ENCODE measurements at places on chromosomes 1 and 21.
A peak's percentile ranks its signal among the peaks of the same experiment; 100 is the strongest.

DNA sequence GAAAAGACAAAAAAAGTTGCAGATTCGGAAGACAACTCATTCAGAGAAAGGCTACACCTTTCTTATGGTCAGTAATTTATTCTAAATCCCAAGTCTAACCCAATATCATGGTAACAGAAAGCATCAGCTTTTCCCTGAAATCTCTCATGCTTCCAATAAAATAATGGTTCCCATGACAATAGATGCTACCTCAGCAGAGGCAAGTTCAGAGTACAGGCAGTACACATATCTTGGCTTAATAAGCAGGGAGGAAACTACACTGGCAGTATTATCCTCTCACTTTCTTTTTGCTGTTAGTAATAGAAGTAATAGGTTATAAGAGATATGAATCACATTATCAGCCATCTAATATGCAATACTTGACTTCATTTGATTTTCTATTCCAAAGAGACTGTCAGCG lies 137.1 kb downstream of the DPYD start:
- no peak for DNase-seq

DNA sequence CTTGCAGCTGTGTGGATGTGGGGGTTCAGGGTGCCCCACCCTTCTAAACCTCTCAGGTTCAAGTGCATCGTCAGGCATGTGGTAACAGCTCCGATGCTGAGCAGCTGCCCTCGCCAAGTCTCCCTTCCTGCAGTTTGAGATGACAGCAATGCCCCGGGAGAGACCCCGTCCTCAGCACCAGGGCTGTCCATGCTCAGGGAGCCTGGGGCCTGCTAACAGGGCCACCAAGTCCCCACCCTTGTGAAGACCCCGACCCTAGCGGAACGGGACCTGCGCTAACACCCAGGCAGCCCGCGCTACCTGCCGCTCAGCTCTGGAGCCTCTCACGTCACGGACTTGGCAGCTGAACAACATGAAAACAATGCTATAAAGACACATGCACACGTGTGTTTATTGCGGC lies 159.2 kb upstream of the C1orf174 start:
- no peak for DNase-seq

DNA sequence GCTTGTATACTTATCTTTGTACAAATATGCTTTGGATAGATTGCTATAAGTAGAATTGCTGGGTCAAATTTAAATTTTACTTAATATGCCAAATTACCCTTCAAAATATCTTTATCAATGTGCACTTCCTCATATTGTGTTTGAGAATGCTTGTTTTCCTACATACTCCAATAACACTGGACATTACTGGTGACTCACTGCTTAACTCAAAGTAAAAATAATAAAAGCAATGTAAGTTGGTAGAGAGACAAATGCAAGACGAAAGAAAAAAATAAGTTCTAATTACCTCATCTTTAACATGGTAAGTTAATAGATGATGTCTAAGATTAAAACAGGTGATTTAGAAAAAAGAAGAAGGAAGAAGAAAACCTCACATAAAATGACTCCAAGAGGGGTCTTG lies 7.9 kb upstream of the SH3GLB1 start:
- DNase-seq = no peak

- DNase-seq = no peak
Observed at GRCh38 chr1:219906924-219907771, 21.2 kb downstream of the SLC30A10 start.

DNA sequence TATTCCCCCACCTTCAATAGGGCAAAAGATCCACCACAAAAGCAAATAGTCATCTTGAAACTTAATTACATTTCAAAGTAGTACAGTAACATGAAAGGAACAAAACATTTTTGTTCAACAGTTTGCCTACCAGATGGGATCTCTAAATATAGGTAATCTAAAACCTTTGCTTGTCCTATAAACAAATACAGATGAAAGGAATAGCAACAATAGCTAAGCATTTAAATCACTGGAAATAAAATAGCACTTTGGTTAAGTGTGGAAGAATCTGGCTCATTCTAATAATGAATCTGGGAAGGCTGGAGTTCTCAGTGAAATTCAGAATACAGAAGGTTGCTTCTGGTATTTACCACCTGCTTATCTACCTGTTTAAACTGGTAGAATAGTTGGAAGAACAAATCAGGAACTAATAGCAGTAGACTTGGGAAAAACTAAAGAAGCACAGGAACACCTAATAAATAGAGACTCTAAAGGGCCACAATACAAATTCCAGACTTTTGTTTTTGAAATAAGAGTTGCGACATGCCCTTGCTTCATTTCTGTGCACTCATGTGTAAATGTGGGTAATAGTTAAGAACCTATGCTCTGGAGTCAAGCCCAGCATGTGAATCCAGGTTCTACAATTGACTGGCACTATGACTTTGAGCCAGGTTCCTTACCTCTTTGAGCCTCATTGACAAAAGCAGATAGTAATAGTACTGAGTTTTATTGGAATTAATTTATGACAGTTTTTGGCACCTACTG lies 2.3 kb upstream of the LYPLAL1 start:
- DNase-seq = no peak

- no peak for DNase-seq
Observed at GRCh38 chr21:10273196-10273595, 248.2 kb upstream of the TPTE start.

DNA sequence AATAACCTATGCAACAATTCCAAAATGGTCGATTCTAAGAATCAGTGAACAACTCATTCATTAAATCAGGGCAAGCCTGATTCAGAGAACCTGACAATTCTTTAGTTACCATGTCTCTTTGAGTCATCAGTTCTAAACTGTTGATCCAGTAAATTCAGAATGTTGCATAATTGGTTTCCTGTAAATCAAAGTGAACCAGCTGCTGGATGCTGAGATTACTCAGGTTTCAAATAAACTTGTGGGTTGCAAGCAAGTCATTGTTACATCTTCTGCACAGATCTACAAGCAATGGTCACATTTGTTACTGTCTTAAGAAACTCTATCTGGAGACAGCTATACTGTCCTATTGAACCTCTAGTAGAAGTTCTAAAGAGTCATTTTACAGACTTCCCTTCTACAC lies 16.5 kb downstream of the PLA2G2D start:
- DNase-seq = no peak

GRCh38 chr1:1760715-1761114 lies 17.6 kb downstream of the NADK start:
- DNase-seq = no peak

GRCh38 chr1:225424562-225425200 lies 3.2 kb downstream of the LBR start:
- DNase-seq = no peak

DNA sequence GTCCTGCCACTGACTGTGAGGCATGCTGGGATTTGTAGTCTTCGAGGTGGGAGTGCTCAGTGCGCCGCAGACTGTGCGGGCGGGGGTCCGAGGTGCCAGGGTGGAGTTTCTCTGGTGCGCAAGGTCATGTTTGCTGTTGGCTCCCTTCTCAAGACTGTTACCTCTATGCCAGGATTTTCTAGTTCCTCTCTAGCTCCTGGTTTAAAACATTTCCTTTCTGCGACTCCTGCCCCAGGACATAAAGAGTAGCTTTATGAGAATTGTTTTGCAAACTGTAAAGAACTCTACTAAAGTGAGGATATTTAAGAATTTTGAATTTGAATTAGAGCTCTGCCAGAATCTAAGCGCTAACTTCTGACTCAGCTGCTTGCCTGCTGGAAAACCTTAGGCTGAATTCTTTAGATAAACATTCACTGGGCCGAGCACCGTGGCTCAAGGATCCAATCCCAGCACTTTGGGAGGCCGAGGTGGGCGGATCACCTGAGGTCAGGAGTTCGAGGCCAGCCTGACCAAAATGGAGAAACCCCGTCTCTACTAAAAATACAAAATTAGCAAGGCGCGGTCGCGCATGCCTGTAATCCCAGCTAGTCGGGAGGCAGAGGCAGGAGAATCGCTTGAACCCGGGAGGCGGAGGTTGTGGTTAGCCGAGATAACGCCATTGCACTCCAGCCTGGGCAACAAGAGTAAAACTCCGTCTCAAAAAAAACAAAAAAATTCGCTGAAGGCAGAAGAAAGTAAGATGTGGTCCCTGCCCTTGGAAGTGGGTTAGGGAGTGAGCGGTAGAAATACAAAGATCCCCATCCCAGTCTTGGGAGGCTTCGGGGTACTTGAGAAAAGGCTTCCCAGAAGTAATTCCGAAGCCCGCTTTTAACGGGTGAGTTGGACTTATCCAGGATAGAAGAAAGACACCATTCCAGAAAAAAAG lies 992 bp upstream of the USP48 start:
- peak; percentile 89 for DNase-seq

GRCh38 chr1:24427545-24427862 lies 11.9 kb downstream of the NIPAL3 start:
- DNase-seq = no peak

- no peak for DNase-seq
Observed at GRCh38 chr1:85319491-85319890, 43.1 kb upstream of the BCL10 start.

DNA sequence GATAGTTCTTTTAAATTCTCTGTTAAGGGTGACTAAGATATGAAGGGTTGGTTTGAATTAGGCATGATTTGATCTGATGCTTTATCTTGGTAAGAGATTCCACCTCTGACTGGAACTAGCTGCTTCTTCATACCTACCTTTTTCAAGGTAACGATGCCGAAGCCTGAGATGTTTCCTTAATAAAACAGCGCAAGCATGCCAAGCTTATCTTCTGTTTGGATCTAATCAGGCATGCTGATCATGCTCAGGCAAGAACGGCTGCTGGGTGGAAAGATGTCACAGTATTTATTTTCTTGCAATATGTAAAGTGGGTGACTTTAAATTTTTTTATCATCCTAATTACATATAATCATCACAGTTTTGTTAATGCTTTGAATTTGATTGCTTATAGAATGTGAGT lies 148.7 kb downstream of the ADGRL2 start:
- DNase-seq = no peak

- DNase-seq = no peak
Observed at GRCh38 chr1:11046270-11046566, 821 bp downstream of the MASP2 start.
